ENCODE measurements at places on chromosomes 12 and 14.

DNA sequence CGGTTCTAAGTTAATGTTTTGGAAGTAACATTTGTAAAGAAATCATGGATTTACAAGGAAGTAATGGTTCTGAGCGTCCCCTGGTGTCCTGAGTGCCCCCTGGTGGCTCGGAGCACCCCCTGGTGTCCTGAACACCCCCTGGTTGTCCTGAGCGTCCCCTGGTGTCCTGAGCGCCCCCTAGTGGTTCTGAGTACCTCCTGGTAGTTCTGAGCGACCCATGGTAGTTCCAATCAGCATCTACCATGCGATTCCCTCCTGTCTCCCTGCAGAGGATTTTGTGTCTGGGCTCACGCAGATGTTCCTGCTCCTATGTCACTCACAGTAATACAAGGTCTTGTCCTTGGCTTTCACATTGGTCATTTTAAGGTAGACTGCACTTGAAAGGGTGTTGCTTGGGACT, 1352.9 kb downstream of the TMEM121 start:
- peak; percentile 83 for DNase-seq

DNA sequence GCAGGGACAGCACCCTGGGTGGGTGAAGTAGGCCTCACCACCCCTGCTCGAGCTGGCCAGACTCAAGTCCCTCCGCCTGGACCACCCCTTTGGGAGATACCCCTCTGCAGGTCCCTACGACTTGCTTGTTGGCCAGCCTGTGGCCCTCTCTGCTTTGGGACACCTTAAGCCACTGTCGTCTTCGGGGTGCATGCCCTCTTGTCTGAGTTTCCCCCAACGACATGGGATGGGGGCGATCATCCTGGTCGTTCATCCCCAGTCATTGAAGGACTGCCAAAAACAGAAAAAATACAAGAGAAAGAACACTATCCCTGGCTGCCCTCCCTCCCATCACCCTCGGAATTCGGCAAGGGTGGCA, 151.1 kb downstream of the DPF3 start:
- DNase-seq: no peak

GRCh38 chr12:89883630-89884389, 175.2 kb upstream of the ATP2B1 start:
- DNase-seq: no peak

GRCh38 chr12:77795699-77796098, 35.0 kb upstream of the NAV3 start:
- no peak for DNase-seq

- no peak for DNase-seq
These were observed 58.5 kb upstream of the OSBPL8 start for GRCh38 chr12:76618031-76618430.

DNA sequence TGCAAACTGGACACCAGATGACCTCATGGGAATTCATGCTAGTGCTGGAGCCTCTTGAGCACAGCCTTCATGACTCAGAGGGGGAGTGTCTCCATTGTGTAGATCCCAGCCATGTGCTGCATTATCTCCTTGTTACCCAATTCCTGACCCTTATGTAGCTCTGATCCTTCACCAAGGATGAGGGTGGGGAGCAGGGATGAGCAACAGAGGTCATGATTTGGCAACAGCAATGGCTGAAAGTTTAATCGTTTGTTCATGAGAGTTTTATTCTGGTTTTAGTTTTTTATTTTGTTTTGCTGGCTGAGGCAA, 9.5 kb upstream of the BDKRB1 start:
- no peak for DNase-seq

- no peak for DNase-seq
These were observed 3.5 kb downstream of the RSRC2 start for GRCh38 chr12:122523280-122523679.

- no peak for DNase-seq
These were observed 37.4 kb downstream of the SLC6A15 start for GRCh38 chr12:84875241-84875640.

DNA sequence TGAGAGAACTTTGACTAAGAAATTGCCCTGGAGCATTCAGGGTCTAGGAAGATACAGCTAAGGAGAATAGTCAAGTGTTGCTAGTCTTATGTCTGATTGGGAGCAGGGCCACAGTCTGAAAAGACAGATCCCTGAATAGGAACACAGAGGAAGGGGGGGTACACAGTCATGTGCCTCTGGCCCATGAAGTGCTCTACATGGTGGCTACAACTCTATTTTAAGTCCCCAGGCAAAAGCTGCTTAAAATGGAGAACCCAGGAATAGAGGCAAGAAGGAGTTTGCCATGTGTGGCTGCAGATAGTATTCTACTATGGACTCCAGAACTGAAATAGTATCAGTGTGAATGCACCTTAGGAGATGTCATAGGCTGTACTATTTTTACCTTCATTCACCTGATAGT, 118.0 kb upstream of the NPAS3 start:
- DNase-seq: no peak

DNA sequence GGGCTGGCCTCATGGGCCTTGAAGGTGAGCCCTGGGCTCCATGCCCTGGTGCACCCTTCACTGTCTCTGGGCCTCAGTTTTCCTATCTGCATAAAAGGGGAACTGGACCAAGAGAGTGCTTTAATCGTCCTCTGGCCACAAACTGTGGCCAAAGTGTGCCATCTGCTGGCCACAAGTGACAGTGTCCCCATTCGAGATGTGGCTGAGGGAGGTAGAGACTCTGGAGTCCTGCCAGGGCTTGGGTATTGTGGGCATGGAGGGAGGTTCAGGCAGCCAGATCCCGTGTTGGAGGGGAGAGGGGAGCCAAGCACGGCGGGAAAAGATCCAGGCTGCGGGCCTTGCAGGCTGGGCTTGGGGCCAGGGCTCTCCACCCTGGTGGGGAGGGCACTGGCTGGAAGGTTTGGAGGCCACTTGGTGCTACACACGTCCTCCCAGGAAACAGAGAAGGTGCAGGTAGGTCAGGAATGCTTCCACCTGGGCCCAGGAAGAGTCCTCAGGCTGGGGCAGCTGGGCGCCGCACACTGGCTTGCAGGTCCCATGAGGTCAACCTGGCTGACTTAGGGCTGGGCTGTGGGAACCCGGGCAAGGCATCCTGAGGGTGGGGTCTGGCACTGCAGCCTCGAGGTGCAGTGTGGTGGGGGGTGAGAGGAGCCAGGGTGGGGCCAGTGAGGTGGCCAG, 7.3 kb upstream of the KIF26A start:
- no peak for DNase-seq

GRCh38 chr12:44184499-44185206, 348.8 kb downstream of the TMEM117 start:
- DNase-seq: no peak

DNA sequence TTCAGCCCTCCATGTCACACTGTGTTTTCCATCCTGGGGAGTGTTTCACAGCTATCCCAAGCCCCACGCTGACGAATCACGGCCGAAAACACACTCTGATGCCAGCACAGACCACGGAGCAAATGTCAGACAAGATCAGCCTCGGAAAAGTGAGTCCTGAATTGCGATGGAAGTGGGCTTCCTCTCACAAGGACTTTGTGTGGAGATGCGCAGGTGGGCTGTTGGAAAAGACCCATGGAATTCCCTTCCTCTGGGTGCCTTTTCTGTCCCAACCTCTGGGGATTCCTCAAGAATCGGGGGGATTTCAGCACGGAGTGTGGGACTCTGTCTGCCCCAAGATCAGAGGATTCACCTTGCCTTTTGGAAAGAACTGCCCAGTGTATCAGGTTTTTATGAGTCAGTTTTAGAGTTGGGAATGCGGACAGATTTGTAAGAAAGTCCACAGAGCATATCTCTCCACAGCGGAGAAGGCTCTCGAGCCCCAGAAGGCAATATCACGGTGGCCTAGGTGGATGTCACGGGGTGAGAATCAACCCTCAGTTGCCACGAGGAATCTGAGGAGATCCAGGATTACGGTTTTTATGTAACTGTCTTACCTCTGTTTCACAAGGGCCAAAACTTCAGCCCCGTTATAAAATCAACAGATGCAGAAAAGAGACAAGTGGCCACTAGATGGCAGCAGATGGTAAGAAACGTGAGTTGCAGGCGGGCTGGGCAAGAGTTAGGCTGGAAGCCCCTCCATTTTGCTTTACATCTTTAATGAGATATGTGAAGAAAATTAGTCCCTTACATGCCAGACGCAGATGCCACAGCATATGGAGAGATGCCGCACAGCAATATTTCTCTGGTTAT, 201.9 kb downstream of the DAD1 start:
- DNase-seq: no peak

DNA sequence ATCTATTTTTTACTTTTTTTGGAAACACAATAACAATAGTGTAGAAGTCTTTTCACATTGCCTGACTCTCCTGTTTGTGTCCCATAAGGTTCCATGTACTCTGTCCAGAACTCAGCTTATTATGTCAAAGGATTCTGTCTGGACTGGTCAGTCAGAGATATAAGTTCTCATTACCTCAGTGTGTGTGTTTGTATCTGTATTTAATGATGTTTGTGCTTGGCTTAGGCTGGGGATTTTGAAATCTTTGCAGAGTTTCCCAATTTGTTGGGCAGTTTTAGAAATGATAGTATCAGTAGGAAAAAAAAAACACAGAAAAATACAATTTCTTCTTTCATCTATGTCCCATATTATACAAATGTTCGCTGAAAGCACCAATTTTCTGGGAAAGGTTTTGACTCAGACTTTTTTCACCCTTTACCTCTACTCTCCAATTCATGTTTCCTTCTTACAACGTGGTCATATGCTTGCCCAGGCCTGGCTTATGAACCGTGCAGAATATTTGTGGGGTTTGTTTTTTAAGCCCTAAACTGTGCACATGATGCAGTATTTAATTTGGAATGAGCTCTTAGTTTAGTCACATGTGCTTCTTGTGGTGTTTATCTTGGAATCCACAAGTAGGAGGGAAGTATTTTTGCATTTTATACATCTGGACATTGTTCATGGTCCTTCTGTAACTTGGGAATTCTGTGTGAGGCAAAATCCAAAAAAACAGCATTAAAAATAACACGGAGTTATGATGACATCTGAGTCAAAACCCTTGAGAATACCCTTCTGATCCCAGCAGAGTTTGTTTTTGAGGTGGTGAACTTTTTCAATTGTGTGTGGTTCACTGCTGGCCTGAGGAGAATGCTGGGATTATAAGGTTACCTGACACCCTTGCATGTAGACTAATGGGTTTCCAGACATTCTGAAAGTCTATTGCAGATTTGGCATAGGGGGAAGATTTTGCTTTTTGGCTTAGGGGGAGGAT, 121.2 kb downstream of the RAD51B start:
- no peak for DNase-seq

- no peak for DNase-seq
These were observed 2.4 kb downstream of the KRT76 start for GRCh38 chr12:52774629-52775250.

GRCh38 chr12:47967461-47968321, 4.3 kb downstream of the TMEM106C start:
- no peak for DNase-seq

DNA sequence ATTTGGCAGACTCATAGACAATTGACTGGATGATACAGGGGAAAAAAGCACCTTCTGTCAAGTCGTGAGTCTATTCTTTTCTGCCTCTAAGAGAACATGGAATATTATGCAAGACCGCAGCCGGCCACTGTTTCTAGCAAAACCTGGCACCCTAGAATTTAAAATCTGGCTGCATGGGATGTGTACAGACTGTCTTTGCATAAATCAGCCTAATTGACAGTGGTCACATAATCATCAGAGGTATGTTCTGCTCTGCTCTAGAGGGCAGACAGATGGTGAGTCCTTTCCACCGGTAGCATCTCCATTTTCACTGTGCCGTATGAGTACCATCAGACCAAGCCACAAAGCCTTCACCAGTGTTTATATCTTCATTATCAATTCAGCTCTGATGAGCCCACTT, 80.6 kb downstream of the KCNK10 start:
- DNase-seq: no peak

DNA sequence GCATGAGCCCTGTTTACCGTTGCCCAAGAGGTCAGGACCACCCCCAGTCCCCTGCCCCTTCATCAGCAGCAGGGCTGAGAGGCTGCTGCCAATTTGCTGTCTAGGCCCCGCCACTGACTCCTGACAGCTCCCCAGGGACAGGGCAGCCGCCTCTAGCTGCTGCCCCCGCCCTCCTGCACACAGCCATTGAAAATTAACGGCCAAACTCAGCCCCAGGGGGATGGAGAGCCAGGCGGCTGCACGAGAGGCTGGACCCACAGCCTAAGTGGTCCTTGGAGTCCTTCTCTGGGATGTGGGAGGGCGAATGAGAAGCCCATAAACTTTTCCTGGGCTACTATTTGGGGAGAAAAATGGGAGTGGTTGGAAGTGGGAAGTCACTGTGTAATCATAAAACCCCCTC, 4.6 kb downstream of the FOXN4 start:
- no peak for DNase-seq

DNA sequence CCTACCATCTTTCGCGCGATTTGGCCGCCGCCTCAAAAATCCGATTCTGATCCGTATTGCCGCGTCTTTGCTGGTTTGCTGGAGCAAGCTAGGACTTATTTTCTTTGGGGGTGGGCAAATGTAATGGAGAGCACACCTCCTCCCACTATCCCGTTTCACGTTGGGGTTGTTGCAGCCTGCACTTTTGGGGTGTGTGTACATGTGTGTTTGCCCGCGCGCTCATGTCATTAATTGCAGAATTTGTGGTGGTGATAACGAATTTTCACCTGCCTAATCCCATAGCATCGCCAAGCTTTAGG, 657 bp downstream of the METAP2 start:
- DNase-seq: no peak

- DNase-seq: no peak
These were observed 111.6 kb downstream of the PIWIL1 start for GRCh38 chr12:130449291-130449690.

- DNase-seq: no peak
These were observed 192.9 kb upstream of the NEDD1 start for GRCh38 chr12:96714199-96714598.

DNA sequence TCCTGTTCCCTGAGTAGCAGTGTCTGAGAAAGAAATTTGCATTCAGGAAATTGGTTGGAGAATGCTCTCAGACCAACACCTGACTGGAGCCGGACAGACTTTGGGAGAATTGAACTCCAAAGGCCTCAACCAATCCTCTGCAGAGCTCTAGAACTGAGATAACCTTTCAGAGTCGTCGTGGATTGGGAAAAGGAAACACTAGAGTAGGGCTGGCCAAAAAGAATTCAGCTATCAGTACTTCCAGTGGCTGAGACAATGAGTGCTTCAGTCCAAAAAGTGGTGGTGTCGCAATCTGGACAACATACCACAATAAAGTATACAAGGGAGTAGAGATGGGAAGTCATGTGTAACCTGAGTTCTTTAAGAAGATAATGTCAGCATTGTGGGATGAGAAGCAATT, 377.1 kb downstream of the SLC16A7 start:
- DNase-seq: no peak

GRCh38 chr12:45407981-45408728, 192.3 kb downstream of the ANO6 start:
- DNase-seq: no peak

DNA sequence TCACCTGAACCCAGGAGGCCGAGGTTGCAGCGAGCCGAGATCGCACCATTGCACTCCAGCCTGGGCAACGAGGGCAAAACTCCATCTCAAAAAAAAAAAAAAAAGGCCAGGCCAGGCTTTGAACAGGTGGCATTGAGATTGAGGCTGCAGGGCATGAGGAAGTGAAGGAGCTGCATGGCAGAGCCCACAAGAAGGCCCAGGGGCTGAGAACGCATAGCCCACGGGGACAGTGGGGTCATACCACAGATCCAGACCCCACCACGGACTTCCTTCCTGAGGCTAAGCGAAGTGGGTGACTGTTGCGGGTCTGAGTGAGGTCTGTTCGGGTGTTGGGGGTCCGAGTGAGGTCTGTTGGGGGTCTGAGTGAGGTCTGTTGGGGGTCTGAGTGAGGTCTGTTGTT, 7.8 kb downstream of the JAG2 start:
- no peak for DNase-seq

- no peak for DNase-seq
These were observed 140.2 kb downstream of the MED13L start for GRCh38 chr12:116137318-116137717.

GRCh38 chr14:98444077-98444476, 827.9 kb downstream of the BCL11B start:
- no peak for DNase-seq
